ENCODE measurements at places on chromosomes 7 and 10. TPM values are rescaled to one million over a fixed set of nuclear protein-coding genes. Genes with fewer than 3 reads are reported as not detected.

DNA sequence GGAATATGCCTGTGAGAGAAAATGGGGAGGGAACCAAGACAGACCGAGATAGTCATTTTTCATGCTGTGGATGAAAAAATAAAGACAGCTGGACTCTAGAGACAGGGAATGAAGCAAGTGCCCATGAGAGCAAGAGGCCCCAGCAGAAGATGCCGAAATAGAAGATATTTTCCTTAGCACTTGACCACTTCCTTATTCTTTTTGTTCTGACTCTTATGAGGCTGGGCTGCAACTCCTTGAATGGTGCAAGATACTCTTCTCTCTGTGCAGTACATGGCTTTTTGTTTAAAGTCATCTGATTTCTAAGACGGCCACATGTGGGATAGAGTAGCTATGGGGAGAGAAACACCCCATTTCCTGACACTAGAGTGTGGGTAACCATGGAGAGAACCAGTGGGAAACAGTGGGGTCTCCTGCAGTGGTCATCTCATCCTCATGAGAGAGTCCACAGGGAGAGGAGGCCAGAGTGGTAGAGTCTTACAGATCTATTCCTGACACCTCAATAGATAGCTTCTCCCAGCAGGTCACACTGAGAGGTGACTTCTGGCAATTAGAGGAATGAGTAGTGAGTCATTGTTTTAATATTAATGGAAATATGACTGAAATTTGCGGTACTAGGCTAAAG, 18.0 kb upstream of the VCL start:
- no peaks in the 10 kb centered on the region for H3K27me3 ChIP-seq
- no peak overlapping the region for H3K27ac ChIP-seq
- no peaks in the 10 kb centered on the region for H3K36me3 ChIP-seq
- no peak for DNase-seq
- H3K4me3 ChIP-seq = no peak overlapping the region
- peaks cover 9% of the 10 kb centered on the region for H3K4me1 ChIP-seq

DNA sequence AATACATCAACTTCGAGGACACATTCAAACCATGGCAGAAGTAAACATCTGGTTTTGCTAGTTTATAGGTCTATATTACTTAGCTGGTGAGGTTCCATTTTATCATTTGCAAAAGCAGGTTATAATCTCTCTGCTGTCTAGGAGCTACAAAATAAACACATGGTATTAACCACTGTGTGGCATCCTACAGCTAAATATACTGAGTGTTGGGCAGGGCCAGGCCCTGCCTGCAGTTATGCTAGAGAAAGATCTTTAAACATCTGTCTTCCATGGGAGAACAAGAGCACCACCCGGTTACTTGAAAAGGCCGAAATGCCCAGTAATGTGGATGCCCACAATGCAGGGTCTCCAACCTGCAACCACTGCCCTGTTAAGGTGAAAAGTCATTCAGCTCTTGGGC, 20.6 kb upstream of the FKBP9 start:
- H3K4me1 ChIP-seq = peaks cover 39% of the 10 kb centered on the region
- H3K36me3 ChIP-seq = peaks cover 12% of the 10 kb centered on the region
- H3K27ac ChIP-seq = no peak overlapping the region
- no peak for DNase-seq

- no peak overlapping the region for H3K27ac ChIP-seq
- no peaks in the 10 kb centered on the region for H3K4me1 ChIP-seq
- no peaks in the 10 kb centered on the region for H3K36me3 ChIP-seq
- no peak for DNase-seq
- H3K4me3 ChIP-seq = no peak overlapping the region
Observed at GRCh38 chr7:147653456-147653855, 937.1 kb upstream of the C7orf33 start.

GRCh38 chr7:364536-364935, 74.6 kb downstream of the FOXL3 start:
- H3K4me1 ChIP-seq = peaks cover 47% of the 10 kb centered on the region
- peaks cover 16% of the 10 kb centered on the region for H3K27me3 ChIP-seq
- DNase-seq = no peak
- no peaks in the 10 kb centered on the region for H3K36me3 ChIP-seq

EVX1 gene
- not detected for total RNA-seq

SPDYE5 gene
- not detected for total RNA-seq

All from suprapubic skin (tissue), 4 donors.